ENCODE measurements at places on chromosomes 1 and 21. TPM values are rescaled to one million over a fixed set of nuclear protein-coding genes. Genes with fewer than 3 reads are reported as not detected.

- H3K4me3 ChIP-seq = no peak overlapping the region
- H3K4me1 ChIP-seq = no peaks in the 10 kb centered on the region
- peaks cover 62% of the 10 kb centered on the region for H3K36me3 ChIP-seq
- H3K27ac ChIP-seq = no peak overlapping the region
Observed at GRCh38 chr1:42201986-42202385, 37.4 kb upstream of the GUCA2A start.

DNA sequence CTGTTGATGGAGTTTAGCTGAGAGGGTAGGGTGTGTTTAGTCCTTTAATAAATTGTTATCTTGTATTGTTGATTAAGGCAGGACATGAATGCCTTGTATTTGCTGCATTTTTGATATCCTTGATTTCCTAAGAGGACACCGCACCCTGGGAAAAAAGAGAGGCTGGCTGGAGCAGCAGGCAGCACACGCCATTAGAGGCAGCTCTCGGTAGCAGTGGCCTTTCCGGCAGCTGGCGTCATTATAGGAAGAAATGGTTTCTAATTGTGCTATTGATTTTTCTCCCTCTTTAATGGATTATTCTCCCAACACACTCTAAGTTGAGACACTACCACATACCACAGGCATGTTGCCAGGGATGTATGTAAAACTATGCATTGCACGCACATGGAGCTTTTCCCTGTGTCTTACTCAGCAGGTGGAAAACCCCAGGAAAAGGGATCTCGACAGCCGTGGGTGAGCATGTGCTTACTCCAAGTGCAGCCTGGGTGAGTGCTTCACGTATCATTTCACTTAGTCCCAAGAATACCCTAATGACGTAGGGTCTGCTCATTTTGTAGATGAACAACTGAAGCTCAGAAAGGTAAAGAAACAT is 440.4 kb upstream of the RUNX1 start:
- no peak for DNase-seq
- H3K36me3 ChIP-seq = no peaks in the 10 kb centered on the region
- no peak overlapping the region for H3K4me3 ChIP-seq

The AMPD1 gene
- not detected for total RNA-seq

DNA sequence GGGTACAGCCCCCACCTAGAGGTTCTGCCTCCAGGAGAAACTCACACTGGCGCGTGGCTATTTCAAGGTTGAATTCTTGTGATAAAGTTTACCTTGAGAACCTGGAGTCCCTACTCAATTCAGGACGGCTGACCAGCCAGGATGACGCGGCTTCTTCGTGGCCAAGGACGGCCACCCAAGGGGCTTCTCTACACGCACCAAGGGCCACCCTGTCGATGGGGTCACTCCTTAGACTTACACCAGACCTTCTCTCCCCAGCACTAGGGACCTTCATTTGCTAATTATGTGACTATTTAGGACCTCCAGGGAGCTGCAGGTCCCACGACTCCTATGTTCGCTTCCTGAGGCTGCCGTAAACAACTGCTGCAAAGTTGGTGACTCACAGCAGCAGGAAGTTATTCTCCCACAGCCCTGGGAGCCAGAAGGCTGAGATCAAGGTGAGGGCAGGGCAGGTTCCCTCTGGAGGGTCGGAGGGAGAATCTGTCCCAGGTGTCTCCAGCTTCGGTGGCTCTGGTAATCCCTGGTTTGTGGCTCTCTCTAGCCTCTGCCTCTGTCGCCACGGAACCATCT is 135.9 kb downstream of the NPHP4 start:
- H3K4me1 ChIP-seq = peaks cover 4% of the 10 kb centered on the region
- H3K27ac ChIP-seq = no peak overlapping the region
- H3K27me3 ChIP-seq = peaks cover 3% of the 10 kb centered on the region
- H3K36me3 ChIP-seq = peaks cover 3% of the 10 kb centered on the region
- no peak for DNase-seq
- H3K4me3 ChIP-seq = no peak overlapping the region

GRCh38 chr1:40392221-40392620 is 18.7 kb downstream of the SMAP2 start:
- H3K27ac ChIP-seq = no peak overlapping the region
- H3K27me3 ChIP-seq = no peaks in the 10 kb centered on the region
- H3K4me1 ChIP-seq = peaks cover 9% of the 10 kb centered on the region
- no peak for DNase-seq

The ANGPTL3 gene
- total RNA-seq = 2.6 TPM

DNA sequence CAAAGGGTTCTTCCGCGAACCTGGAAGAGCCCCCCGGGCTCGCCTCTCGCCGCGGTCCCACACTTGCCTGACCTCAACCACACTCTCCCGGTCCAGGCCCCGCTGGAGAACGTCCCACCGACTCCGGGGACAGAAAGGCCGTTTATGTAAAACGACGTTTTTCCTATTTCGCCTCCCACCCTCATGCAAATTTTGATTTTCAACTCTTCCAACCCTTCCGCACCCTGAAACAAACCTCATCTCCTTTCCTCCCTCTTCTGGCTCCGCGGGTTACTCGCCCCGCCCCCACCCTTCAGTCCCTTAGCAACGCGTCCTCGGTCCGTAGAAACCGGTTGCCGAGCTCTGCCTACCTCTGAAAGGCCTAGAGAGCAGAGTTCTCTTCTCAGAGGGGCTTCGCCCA is at the start of gene C1orf141:
C1orf141 (minus strand) TSS at position 276 of the 400 bp plus-strand sequence. CDS start 7,730 bp downstream, outside the sequence.
- H3K4me1 ChIP-seq = peaks cover 10% of the 10 kb centered on the region
- H3K27ac ChIP-seq = peak within 1 kb of the TSS; percentile 62
- no peak for DNase-seq
- no peaks in the 10 kb centered on the region for H3K36me3 ChIP-seq
- H3K27me3 ChIP-seq = no peaks in the 10 kb centered on the region

- H3K36me3 ChIP-seq = no peaks in the 10 kb centered on the region
- no peaks in the 10 kb centered on the region for H3K4me1 ChIP-seq
- no peaks in the 10 kb centered on the region for H3K27me3 ChIP-seq
- no peak overlapping the region for H3K4me3 ChIP-seq
- no peak overlapping the region for H3K27ac ChIP-seq
- DNase-seq = no peak
Observed at GRCh38 chr1:119438761-119439160, 23.8 kb downstream of the HSD3B2 start.

- peaks cover 17% of the 10 kb centered on the region for H3K36me3 ChIP-seq
- H3K27ac ChIP-seq = no peak overlapping the region
- no peak for DNase-seq
- no peaks in the 10 kb centered on the region for H3K27me3 ChIP-seq
- H3K4me3 ChIP-seq = no peak overlapping the region
Observed at GRCh38 chr1:33004613-33005012, 32.1 kb downstream of the AK2 start.

GRCh38 chr1:10607228-10607627 is 132.5 kb downstream of the PEX14 start:
- peaks cover 19% of the 10 kb centered on the region for H3K36me3 ChIP-seq
- no peak overlapping the region for H3K4me3 ChIP-seq
- H3K27ac ChIP-seq = no peak overlapping the region
- no peak for DNase-seq

The TMEM183A gene
- total RNA-seq = 75.8 TPM

GRCh38 chr1:117928881-117929342 is 509 bp downstream of the GDAP2 start:
- H3K4me3 ChIP-seq = peak overlapping the region; percentile 98
- peaks cover 37% of the 10 kb centered on the region for H3K4me1 ChIP-seq
- H3K27ac ChIP-seq = peak overlapping the region; percentile 64
- no peak for DNase-seq
- no peaks in the 10 kb centered on the region for H3K27me3 ChIP-seq

The KRTAP13-2 gene
- not detected for total RNA-seq

The ZBTB21 gene
- 19.9 TPM for total RNA-seq

The DOP1B gene
- 29.9 TPM for total RNA-seq

The CD1B gene
- not detected for total RNA-seq

The CD53 gene
- total RNA-seq = not detected

DNA sequence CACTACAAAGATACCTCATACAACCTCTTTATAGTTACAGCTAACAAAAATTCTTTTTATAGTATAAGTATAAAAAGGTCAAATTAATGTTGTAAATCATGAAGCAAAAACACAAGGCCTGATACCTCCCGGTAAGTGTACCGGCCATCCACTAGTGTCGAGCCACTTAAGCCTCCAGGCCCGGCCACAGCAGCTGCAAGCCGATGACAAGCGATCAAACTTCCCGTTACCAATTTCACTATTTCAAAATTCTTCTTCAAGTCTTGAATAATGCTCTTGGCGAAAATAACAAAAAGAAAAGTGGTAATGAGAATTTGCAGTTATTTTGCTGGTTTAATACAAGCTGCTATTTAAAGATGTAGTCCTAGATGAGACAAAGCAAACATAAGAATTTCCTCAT is 67.6 kb downstream of the USP24 start:
- H3K27me3 ChIP-seq = no peaks in the 10 kb centered on the region
- DNase-seq = no peak
- H3K27ac ChIP-seq = no peak overlapping the region
- H3K36me3 ChIP-seq = peaks cover 21% of the 10 kb centered on the region

The RIMS3 gene
- 4.2 TPM for total RNA-seq

The CD1C gene
- not detected for total RNA-seq

GRCh38 chr1:44714532-44714931 is 16.4 kb downstream of the RNU5D-1 start:
- H3K4me3 ChIP-seq = no peak overlapping the region
- H3K27me3 ChIP-seq = peaks cover 8% of the 10 kb centered on the region
- peak overlapping the region; percentile 42 for H3K27ac ChIP-seq
- H3K4me1 ChIP-seq = peaks cover 6% of the 10 kb centered on the region
- DNase-seq = no peak

The CFHR3 gene
- total RNA-seq = 1.5 TPM

The KLHL21 gene
- 13.6 TPM for total RNA-seq

The RABIF gene
- 10.0 TPM for total RNA-seq

The ITLN1 gene
- total RNA-seq = 59.8 TPM

DNA sequence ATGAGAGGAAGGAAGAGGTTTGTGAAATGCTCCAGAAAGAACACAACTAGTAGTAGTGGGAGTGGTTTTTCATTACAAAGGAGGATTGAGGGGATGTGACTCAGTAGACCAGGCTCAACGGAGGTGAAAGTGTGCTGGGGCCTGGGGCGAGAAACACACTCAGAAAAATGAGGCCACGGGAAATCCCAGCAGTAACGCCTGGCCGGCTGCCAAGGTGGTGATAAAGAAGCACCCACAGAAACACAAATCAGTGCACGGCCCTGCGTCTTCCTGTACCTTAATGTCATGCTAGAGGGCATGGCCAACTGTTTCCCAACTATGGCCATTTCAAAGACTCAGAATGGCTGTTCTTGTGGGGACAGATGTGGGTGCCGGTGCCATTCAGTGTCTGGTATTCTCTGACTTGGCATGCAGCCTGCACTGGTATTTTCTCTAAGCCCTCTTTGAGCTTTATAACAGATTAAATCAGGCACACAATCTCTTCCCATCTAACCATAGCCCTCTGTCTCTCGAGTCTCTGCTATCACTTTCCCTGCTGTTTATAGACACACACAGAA is 38.2 kb downstream of the URB2 start:
- peaks cover 7% of the 10 kb centered on the region for H3K4me1 ChIP-seq
- H3K4me3 ChIP-seq = no peak overlapping the region
- H3K36me3 ChIP-seq = peaks cover 7% of the 10 kb centered on the region
- H3K27ac ChIP-seq = no peak overlapping the region
- no peak for DNase-seq
- no peaks in the 10 kb centered on the region for H3K27me3 ChIP-seq

DNA sequence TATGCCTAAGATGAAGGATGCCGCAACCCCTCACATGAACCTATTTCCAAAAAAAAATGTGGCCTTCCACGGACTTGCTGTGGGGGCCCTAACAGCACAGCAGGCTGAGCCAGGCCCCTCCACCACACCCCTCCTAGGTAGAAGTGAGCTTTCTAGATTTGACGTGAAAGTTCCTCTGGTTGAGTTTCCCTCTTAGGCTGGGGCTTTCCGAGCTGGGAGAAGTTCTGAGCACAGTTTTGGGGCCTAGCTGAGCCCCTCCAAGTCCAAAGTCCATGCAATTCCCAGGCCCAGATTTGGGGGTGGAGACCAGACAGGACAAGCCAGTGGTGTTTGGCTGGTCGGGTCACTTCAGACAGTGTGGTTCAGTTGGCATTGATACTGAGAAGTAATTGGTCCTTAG is 13.8 kb upstream of the PHLDA3 start:
- peaks cover 24% of the 10 kb centered on the region for H3K27me3 ChIP-seq
- H3K27ac ChIP-seq = peak overlapping the region; percentile 71
- peaks cover 33% of the 10 kb centered on the region for H3K4me1 ChIP-seq

DNA sequence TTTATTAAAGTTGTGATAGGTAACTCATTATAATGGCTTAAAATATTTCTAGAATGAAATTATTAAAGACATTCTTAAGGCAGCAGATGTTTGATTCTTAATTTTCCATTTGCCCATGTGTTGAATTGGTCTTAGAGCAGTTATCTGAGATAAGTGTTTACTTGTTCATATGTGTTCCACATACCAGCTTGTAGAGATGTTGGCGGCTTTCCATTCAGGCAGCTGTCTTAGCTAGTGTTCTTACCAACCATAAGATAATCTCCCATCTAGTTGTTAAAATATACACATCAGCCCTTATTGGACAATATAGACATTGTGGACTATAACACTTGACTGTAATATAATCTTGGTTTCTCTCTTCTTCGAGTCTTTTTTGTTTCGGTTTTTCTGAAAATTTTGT is 1372.9 kb upstream of the ADGRL2 start:
- H3K36me3 ChIP-seq = no peaks in the 10 kb centered on the region
- DNase-seq = no peak
- H3K27me3 ChIP-seq = no peaks in the 10 kb centered on the region
- no peak overlapping the region for H3K27ac ChIP-seq
- no peaks in the 10 kb centered on the region for H3K4me1 ChIP-seq

GRCh38 chr1:54371942-54372275 is 34.3 kb downstream of the SSBP3 start:
- no peaks in the 10 kb centered on the region for H3K27me3 ChIP-seq
- H3K36me3 ChIP-seq = peaks cover 26% of the 10 kb centered on the region
- no peak overlapping the region for H3K4me3 ChIP-seq
- peaks cover 64% of the 10 kb centered on the region for H3K4me1 ChIP-seq
- DNase-seq = no peak

DNA sequence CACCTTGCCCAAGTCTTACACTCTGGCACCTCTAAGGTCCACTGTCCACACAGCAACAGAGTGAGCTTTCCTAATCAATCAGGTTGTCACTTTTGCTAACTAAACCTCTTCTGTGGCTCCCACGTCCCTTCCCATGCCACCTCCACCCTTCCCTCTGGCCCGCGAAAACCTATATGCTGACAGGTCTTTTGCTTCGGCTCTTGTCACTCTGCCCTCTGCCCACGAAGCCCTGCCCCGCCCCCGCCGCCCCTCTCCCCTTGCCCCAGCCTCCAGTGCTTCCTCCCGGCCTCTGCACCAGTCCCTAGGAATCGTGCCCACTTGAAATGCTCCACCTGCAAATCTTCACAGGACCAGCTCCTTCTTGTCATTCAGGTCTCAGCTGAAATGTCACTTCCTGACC is 8.1 kb downstream of the TP53BP2 start:
- H3K4me3 ChIP-seq = peak overlapping the region; percentile 8
- DNase-seq = no peak
- peaks cover 31% of the 10 kb centered on the region for H3K4me1 ChIP-seq
- peak overlapping the region; percentile 2 for H3K27ac ChIP-seq
- H3K36me3 ChIP-seq = peaks cover 5% of the 10 kb centered on the region
- no peaks in the 10 kb centered on the region for H3K27me3 ChIP-seq

Data from type B pancreatic cell (in vitro differentiated cells).